Anterior cingulate cortex (tissue), 58 donors: ENCODE measurements at places on chromosomes 3 and 15.
A peak's percentile ranks its signal among the peaks of the same experiment; 100 is the strongest.

DNA sequence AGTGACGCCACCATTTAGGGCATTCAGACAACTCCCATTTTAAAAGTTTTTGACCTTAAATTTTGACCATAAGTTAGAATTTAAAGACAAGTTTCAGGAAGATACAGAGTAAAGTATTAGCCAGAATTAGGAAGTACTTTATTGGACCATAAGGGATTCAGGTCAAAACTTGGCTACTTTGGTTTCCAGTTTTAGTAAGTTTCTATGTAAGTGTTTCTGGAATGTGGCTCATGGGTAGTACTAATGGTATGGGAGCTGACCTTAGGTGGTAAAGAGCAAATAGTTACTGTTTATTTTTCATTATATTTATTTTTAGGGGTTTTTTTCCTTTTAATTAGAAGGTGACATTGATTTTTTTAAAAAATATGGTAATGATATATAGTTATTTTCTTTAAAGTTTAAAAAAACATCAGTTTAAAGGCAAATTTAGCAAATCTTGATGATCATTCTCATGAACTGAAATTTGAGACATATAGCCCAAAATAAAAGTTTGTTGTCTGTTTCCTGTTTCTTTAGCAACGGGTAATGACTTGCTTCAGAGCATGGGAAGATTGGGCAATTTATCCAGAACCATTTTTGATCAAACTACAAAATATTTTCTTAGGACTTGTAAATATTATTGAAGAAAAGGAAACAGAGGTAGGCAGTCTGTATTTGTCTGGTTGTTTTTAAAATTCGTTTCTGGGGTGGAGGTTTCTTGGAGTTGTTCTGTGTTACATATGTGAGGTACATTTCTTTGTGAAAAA lies 34.3 kb downstream of the U2SURP start:
- DNase-seq: no peak

DNA sequence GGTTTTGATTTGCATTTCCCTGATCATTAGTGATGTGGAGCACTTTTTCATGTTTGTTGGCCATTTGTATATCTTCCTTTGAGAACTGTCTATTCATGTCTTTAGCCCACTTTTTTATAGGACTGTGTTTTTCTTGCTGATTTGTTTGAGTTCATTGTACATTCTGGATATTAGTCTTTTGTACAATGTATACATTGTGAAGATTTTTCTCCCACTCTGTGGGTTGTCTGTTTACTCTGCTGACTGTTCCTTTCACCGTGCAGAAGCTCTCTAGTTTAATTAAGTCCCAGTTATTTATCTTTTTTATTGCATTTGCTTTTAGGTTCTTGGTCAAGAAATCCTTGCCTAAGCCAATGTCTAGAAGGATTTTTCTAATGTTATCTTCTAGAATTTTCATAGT lies 91.1 kb upstream of the ATP11B start:
- DNase-seq: no peak

GRCh38 chr3:192296845-192297244 lies 430.5 kb downstream of the FGF12 start:
- no peak for DNase-seq

- no peak for DNase-seq
Measured at GRCh38 chr3:181896605-181897004, 184.9 kb downstream of the SOX2 start.

GRCh38 chr3:8341821-8342247 lies 159.8 kb upstream of the LMCD1 start:
- no peak for DNase-seq

- DNase-seq: no peak
Measured at GRCh38 chr15:29601811-29602210, 220.5 kb downstream of the TJP1 start.

- DNase-seq: no peak
Measured at GRCh38 chr3:194931865-194932264, 246.2 kb downstream of the FAM43A start.

DNA sequence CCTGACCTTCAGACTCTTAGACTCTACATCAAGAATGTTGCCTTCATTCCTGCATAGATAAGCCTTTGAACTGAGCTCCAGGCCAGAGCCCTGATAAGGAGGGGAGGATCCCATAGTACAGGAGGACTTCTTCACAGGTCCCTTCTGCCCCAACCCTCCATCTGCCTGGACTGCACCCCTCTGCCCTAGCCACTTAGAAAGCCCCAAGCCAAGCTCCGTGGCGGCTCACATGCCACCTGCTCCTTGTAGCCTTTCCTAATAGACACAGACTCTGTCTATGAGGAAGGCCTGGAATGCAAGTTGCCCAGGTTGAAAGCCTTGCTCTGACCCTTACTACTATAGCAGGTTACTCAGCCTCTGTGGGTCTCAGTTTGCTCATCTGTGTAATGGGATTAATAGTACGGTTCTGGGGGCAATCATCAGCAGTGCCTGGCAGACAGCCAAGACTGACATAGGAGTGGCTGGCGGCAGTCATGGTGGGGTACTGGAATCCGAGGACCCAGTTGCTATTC lies 11.6 kb downstream of the PCSK6 start:
- peak; percentile 58 for DNase-seq

- no peak for DNase-seq
Measured at GRCh38 chr3:112395181-112395895, 62.4 kb downstream of the CD200 start.

GRCh38 chr3:58478781-58479180 lies 13.1 kb upstream of the KCTD6 start:
- DNase-seq: no peak

DNA sequence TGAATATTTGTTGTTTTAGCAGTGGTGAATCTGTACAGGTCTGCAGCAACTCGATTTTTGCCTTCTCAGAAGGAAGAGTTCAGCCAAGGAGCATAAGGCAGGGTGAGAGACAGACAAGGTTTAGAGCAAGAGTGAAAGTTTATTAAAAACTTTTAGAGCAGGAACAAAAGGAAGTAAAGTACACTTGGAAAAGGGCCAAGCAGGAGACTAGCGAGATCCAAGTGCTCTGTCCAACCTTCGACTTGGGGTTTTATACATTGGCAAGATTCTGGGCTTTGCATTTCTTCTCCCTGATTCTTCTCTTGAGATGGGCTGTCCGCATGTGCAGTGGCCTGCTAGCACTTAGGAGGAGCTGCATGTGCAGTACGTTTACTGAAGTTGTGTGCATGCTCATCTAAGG lies 46.7 kb upstream of the AADACL2 start:
- no peak for DNase-seq

- DNase-seq: no peak
Measured at GRCh38 chr15:66820481-66821176, 118.6 kb downstream of the SMAD6 start.

- DNase-seq: no peak
Measured at GRCh38 chr15:45268135-45268534, 16.1 kb downstream of the SLC28A2 start.

- no peak for DNase-seq
Measured at GRCh38 chr15:98903377-98904018, 104.1 kb downstream of the PGPEP1L start.

DNA sequence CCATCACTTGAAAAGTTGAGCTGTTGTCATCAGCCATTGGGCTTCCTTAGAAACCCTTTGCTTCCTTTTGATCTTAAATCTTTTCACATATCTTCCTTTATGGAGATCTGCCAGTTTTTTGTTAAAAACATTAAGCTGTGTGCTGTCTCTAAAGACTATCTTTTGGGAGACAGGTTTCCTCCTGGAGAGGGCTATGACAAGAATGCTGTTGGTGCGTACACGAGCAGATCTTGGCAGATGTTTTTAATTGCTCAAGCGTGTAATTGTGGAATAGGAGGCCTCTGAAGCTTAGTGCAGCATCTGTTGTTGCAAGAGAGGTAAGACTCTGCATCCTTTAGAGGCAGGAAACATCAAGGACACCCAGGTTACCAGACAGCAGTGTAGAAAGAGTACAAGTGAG lies 56.8 kb downstream of the PHLDB2 start:
- no peak for DNase-seq

DNA sequence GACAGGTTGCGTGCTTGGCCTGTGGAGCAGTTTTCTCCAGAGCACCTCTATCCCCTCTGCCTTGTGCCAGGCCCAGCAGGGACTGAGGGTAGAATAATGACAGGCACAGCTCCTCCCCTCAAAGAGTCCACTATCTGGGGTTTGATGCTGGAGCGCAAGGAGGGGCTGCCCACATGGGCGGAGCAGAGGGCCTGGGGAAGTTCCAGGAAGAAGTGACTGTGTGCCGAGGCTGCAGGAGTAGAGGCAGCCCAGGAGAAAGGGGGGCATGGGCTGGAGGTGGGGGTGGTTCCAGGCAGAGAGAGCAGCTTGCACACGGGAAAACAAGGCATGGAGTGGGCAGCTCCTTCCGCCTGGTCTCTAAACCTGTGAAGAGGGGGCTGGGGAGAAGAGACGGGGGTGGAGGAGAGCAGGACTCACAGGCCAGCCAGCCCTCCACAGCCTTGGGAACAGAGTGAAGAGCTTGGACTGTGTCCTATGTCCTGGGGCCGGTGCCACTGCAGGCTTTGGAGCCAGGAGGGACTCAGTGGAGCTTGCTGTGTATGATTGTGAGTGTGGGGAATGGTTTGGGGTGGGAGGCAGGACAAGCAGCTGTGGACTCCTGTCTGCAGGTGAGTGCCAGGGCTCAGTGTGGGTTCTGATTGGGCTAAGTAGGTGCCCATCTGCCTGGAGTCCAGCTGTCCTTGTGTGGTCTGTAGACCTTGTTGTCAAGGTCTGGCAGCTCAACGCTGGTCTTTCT lies 48.1 kb downstream of the APBA2 start:
- DNase-seq: peak; percentile 31
